ENCODE measurements at places on chromosomes 7 and 10.

- DNase-seq: peak; percentile 76
Measured at GRCh38 chr7:123594813-123595241, 6.8 kb upstream of the ASB15 start.

GRCh38 chr7:22565315-22565811 is 65.4 kb upstream of the STEAP1B start:
- peak; percentile 48 for DNase-seq

DNA sequence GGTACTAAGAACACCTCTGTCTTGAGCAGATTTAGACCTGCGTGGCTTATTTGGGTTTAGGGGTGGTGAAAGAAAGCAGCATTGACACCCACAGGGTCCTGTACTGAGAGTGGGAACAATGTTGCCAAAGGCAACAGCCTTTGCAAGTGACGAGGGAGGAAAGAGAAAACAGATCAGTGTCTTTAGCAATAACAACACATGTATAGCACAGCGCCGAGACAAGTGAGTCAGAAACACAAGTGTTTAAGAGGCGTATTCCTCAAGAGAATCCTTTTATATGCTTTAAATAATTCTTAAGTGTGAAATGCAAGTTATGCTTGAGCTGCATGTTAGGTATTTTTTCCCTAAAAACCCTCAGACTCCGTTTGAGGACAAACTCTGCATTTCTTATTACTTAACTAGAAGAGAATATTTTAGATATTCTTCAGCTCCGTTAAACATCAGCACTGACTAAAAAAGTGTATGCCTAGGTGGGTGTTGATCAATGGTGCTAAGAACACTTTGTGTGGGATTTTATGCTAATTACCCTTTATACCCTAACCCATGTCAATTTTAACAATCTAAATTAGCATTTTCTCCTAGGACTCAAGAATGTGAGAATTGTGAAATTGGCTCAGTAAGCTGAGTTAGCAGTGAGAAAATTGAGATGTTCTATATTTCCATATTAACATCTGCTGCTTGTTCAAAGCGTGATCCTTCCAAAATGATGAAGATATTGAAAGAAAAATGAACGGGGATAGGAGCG is 1095.4 kb upstream of the CELF2 start:
- DNase-seq: no peak

DNA sequence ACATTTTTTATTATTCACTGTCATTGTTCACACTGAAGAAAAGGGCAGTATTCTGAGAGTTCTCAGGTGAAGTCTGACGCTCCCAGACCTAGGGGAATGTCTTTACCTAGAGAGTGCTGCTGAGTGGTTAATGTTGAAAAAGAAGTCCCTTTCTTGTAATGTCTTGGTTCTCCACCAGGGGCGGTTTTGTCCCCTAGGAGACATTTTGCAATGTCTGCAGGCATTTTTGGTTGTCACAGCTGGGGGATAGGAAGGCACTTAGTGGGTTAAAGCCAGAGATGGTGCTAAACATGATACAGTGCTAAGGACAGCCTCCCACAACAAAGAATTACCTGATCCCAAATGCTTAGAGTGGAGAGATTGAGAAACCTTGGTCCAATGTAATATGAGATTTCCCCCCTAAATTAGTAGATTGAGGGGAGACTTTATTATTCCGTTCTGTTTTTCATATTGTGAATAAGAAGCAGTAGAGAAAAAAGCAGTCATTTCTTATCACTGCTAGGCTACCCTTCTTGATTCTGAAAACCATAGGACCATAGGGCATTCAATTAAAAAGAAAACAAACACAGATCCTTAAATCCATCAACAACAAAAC is 13.1 kb downstream of the UMAD1 start:
- no peak for DNase-seq

DNA sequence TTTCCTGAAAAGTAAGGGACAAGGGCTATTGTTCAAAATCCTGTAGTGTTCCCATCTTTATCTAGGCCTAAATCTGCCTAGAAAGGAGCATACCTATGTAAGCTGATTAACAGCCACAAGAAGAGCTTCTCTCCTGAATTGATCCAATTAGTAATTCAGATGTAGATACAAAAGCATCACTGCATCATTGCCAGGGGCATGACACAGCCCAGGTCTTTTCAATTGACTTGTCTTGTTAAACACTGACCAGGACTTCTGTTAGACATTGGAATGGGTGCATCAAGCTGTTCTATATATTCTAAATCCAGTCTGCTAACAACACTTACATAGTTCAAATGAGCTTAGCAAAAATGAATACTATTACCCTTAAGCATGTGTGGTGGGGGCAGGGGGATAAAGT is 589.2 kb downstream of the INHBA start:
- DNase-seq: no peak

DNA sequence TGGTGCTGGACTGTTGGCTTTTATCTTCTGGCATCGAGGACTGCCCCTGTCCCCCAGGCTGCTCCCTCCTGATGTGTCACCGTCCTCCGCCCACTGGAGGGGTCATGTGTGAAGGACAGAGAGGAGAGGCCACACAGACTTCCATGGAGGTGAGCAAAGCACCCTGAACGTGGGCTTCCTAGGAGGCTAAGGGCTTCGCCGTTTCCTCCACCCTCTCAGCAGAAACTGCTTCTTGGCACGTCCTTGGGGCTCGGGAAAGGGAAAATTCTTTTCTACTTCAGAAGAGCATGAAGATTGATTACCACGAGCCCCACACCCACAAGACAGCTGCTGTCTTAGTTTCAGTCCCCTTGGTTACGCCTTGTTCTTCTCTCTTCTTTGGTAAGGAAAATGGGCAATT is 218.2 kb downstream of the CCDC3 start:
- DNase-seq: no peak

- DNase-seq: no peak
Measured at GRCh38 chr10:128005858-128006257, 99.0 kb downstream of the PTPRE start.

All from NCI-H1417 (cell line).